Stomach (tissue), 19 donors: ENCODE measurements at places on chromosomes 5 and 9.

DNA sequence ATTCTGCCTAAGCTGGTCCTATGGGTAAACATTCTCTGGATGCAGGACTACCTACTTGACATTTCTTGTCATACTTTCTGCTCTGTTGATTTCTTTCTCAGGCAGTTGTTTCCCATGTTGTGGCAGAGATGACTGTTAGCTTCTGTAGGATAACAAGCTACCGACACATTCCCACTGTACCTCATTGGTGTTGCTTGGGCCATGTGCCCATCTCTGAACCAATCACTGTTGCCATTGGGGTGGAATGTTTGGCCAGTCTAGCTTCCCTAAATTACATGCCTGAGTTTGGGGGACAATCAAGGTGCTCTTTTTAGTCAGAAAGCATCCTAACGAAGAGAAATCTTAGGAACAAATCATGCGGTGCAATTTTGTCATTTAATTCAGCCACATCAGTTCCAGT, 212.0 kb downstream of the KDM4C start:
- no peak overlapping the region for H3K27ac ChIP-seq
- DNase-seq = no peak
- H3K4me1 ChIP-seq = no peaks in the 10 kb centered on the region

DNA sequence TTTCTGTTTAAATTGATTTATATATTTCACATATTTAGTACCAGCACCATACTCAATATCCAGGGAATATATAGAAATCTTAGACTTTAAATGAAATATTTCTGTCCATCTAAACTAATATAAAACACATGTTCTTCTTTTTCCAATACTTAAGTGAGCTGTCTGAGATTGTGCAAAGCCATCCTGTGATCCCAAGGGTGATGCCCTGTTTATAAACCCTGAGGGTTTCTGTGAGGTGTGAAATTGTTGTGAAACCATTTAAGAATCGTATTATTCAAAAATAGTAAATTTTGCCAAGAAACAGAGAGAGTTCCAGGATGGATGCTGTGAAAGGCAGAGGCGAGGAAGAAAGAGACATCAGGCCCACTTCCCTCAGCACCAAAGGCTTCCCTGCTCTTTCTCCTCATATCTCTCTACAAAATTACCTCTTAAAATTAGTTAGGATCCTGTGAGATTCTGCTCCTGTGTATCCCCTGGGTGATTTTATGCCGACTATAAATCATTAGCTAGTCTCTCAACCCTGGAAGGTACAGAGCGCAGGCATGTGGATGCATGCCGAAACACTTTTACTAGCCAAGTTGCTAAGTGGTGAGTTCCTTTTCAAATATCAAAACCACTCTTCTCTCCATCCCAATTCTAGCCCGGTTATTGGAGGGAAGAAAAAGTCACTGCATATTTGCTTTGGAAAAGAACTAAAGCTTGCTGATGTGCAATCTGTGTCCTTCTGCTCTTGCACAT, 183.0 kb downstream of the GLIS3 start:
- H3K27me3 ChIP-seq = no peaks in the 10 kb centered on the region
- H3K36me3 ChIP-seq = peaks cover 11% of the 10 kb centered on the region
- H3K4me1 ChIP-seq = peaks cover 61% of the 10 kb centered on the region
- H3K27ac ChIP-seq = no peak overlapping the region

GRCh38 chr9:26358836-26359235, 533.8 kb downstream of the CAAP1 start:
- H3K36me3 ChIP-seq = no peaks in the 10 kb centered on the region
- no peaks in the 10 kb centered on the region for H3K27me3 ChIP-seq
- no peak overlapping the region for H3K4me3 ChIP-seq

DNA sequence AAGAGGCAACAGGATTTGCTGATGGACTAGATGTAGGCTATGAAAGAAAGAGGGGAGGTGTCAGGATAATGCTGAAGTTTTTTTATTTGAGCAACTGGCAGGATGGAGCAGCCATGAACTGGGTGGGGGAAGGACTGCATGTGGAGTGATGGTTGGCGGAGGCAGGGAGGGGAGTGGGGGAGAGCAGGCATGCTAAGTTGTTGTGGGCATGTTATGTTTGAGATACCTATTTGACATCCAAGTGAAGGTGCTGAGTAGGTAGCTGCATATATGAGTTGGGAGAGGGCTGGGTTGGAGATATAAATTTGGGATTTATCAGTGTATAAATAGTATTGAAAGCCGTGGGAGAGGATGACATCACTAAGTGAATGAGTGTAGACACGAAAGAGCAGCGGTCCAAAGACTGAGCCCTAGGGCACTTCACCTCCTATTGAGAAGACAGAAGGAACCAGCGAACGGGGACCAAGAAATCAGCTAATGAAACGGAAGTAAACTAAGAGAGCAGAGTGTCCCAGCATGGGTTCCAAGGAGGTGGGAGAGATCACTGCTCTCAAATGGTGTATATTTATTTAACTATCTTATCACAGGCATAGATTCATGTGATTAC, 7.4 kb downstream of the BSPRY start:
- H3K4me3 ChIP-seq = no peak overlapping the region
- no peak for DNase-seq
- H3K4me1 ChIP-seq = peaks cover 33% of the 10 kb centered on the region
- no peak overlapping the region for H3K27ac ChIP-seq
- no peaks in the 10 kb centered on the region for H3K36me3 ChIP-seq

- H3K36me3 ChIP-seq = no peaks in the 10 kb centered on the region
- H3K4me1 ChIP-seq = peaks cover 30% of the 10 kb centered on the region
- peak overlapping the region; percentile 4 for H3K4me3 ChIP-seq
- DNase-seq = no peak
- H3K27me3 ChIP-seq = no peaks in the 10 kb centered on the region
Observed at GRCh38 chr9:94900222-94901018, 173.9 kb downstream of the AOPEP start.

DNA sequence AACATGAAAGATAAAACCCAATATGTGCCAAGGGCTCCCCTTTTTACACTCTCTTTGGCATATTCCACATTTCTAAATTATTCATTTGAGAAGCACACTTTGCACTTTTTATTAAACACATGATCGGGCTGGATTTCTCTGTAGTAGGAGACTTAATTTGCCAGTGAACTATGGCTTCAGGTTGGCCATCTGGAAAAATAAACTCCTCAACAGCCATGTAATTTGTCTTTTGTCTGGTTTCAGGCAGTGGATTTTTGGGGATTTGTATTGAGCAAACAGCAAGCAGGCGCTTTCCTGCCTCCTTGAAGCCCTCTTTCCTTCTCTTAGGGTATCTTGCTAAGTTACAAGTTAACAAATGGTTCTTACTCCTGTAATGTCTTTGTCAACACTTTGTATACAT, 73.0 kb upstream of the DMRTA1 start:
- no peaks in the 10 kb centered on the region for H3K36me3 ChIP-seq
- no peak overlapping the region for H3K4me3 ChIP-seq
- no peak for DNase-seq
- H3K4me1 ChIP-seq = peaks cover 6% of the 10 kb centered on the region
- H3K27me3 ChIP-seq = no peaks in the 10 kb centered on the region

GRCh38 chr5:40276426-40277102, 403.2 kb upstream of the PTGER4 start:
- no peaks in the 10 kb centered on the region for H3K27me3 ChIP-seq
- no peak for DNase-seq
- H3K36me3 ChIP-seq = no peaks in the 10 kb centered on the region
- no peak overlapping the region for H3K4me3 ChIP-seq

- no peak for DNase-seq
- H3K27ac ChIP-seq = no peak overlapping the region
- H3K4me3 ChIP-seq = no peak overlapping the region
- peaks cover 33% of the 10 kb centered on the region for H3K36me3 ChIP-seq
Observed at GRCh38 chr5:132704875-132705274, 31.1 kb downstream of the IL4 start.

DNA sequence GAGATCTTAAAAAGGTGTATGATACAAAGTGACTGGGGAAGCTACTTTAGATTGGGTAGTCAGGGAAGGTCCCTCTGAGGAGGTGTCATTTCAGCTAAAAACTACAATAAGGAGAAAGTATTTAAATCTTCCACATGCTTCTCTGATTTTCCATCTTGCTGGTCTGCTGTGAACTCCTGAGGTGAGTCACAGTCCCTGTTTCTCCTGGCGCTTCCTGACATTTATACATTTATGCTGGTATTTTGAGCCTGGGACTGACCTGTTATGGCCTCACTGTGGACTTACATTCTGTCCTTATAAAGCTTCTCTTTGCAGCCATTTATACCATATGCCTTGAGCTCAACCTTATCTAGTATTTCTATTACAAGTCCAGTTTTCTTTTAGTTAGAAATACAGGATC, 95.1 kb downstream of the MED27 start:
- no peaks in the 10 kb centered on the region for H3K4me1 ChIP-seq
- H3K4me3 ChIP-seq = no peak overlapping the region
- DNase-seq = no peak
- H3K36me3 ChIP-seq = no peaks in the 10 kb centered on the region
- H3K27me3 ChIP-seq = no peaks in the 10 kb centered on the region
- H3K27ac ChIP-seq = no peak overlapping the region

DNA sequence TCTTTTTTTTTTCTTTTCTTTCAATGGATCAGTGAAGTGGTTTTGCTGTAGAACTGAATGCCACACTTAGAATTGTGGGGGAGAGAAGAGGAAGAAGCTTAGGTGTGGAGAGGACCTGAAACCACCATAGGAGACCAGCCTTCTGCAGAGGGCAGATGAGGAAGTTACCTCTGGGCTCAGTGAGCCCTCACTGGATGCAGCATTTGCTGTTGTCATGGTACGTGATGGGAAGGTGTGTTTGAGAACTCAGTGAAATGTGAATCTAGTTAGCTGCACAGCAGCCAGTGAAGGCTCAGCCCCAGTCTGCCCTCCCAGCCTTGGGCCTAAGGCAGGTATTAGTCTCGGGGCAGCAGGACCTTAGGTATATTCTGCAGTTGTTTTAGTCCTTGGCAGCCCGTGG, 17.5 kb downstream of the CYFIP2 start:
- no peaks in the 10 kb centered on the region for H3K4me1 ChIP-seq
- H3K27ac ChIP-seq = peak overlapping the region; percentile 65
- no peak for DNase-seq
- H3K27me3 ChIP-seq = no peaks in the 10 kb centered on the region
- H3K4me3 ChIP-seq = no peak overlapping the region

GRCh38 chr5:93596676-93597490, 13.9 kb downstream of the NR2F1 start:
- peak overlapping the region; percentile 10 for H3K27ac ChIP-seq
- peaks cover 20% of the 10 kb centered on the region for H3K36me3 ChIP-seq
- H3K27me3 ChIP-seq = peaks cover 94% of the 10 kb centered on the region
- no peak for DNase-seq
- H3K4me3 ChIP-seq = peak overlapping the region; percentile 16

DNA sequence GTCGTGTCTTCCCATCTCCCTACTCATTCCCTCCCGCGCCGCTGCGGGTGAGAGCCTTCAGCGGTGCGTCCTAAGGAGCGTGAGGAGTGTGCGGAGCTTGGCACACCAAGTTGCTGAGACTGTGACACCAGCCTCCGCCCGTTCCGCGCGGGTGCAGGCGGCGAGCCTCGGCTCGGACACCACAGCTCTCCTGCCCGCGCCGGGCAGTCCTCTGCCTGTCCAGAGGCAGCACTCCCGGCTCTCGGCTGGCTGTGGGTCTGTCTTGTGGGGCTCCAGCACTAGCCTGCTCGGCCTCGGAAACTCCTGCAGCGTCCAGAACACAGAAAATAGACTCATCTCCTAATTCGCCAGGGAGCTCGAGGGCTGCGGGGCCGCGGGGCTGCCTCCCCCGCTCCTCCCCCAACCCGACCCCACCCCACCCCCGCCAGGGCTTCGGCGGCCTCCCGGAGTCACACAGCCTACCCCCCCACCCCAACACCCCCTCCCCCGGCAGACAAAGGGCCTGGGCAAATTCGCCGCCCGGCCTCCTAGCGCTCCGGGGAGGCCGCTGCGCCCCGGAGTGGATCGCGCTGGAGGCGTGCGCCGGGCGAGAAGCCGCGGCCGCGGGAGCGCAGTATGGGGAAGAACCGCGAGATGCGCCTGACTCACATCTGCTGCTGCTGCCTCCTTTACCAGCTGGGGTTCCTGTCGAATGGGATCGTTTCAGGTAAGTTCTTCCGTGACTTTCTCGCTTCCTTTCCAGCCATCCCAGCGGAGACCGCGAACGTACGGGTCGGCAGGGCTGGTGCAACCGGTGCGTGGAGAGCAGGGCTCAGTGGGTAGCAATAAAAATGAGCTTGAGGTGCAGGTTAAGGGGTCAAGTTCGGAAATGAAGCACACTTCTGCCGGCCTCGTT, at the start of gene ADAMTS19:
ADAMTS19 (plus strand) TSS at position 522 of the 895 bp plus-strand sequence; CDS start at position 616, 94 bp downstream.
- H3K36me3 ChIP-seq = no peaks in the 10 kb centered on the region
- peak within 1 kb of the TSS; percentile 36 for H3K4me3 ChIP-seq
- H3K4me1 ChIP-seq = peaks cover 26% of the 10 kb centered on the region
- no peaks in the 10 kb centered on the region for H3K27me3 ChIP-seq
- no peak within 1 kb of the TSS for H3K27ac ChIP-seq

DNA sequence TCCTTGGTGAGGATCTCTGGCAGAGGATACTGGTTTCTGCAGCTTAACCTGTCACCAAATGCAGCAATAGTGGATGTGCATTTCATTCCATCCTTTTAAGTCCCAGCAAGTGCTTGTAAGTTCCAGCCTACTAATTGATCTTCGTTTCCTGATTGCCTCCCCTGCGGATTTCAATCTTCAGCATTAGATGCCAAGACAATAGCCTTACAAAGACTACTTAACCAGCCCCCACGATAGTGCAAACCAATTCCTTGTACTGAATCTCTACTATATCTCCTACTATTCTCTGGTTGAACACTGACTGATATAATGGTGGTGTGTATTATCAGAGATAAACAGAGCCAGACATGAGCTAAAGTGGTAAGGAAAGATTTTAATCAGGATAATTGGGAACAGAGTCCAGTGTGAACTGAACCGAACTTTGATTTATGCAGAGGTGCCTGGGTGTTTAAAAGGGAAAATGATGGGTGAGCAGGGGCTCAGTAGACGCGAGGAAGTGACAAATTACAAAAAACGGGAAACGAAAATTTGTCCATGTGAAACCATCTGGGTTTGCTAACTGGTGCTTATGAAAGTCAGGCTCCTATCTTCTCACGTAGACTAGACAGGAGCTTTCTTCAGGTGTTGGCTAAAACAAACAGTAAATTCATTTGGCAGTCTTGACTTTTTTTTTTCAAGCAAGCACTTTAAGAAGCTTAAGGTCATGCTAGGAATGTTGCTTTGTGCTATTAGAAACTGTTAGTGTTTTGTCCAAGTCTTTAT, 106.9 kb upstream of the ST8SIA4 start:
- H3K36me3 ChIP-seq = no peaks in the 10 kb centered on the region
- H3K4me3 ChIP-seq = no peak overlapping the region
- H3K27ac ChIP-seq = no peak overlapping the region
- DNase-seq = no peak
- no peaks in the 10 kb centered on the region for H3K4me1 ChIP-seq
